ENCODE measurements at places on chromosomes 1 and 21.

DNA sequence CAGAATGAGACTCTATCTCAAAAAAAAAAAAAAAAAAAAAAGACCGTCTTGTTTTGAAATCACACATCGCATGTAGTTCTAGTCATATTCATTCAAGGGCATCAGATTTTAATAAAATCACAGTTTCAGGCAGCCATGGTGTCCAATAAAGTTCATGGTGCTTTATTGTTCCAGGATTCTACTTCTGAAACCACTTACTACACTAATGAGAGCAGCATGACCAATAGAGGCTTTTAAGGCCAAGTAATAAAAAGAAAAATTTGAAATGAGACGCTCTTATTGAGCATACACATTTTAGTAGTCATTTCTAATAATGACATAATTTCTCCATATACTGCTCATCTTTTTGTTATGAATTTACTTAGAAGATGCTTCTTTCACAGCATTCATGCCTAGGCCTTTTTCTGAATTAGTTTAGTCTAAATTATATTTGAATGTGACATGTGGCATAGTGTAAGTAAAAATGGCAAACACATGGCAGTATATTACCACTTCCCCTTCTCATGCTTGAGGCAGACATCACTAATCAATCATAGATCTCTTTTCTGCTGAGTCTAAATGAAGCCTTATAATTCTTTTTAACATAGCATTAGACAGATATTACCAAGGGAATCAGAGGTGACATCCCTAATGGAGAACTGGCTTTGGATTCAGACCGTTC is 18.5 kb downstream of the NTMT2 start:
- no peak for DNase-seq

DNA sequence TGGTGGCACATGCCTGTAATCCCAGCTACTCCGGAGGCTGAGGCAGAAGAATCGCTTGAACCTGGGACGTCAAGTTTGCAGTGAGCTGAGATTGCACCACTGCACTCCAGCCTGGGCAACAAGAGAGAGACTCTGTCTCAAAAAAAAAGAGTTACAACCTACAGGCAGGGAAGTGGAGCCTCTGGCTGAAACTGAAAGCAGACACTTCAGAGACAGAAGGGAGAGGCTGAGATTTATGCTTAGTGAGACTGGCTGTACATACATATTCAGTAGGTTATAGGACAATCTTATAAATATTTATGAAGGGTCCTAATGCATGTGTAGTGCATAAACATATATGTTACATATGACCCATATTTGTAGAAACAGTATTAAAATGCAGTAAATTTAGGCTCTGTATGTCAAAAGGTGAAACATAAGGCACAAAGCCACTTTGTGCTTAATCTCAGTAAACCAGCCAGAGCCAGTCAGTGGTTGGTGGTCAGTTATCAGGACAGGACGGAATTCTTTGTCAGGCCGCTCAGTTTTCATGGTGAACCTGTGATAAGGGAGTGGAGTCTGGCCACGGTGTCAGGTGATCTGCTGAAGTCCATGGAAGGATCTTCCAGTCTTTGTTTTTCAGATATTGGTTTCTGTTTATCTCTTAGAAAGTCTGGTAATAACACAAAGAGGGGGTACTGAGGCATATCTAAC is 13.7 kb downstream of the RHEX start:
- DNase-seq, result no peak

DNA sequence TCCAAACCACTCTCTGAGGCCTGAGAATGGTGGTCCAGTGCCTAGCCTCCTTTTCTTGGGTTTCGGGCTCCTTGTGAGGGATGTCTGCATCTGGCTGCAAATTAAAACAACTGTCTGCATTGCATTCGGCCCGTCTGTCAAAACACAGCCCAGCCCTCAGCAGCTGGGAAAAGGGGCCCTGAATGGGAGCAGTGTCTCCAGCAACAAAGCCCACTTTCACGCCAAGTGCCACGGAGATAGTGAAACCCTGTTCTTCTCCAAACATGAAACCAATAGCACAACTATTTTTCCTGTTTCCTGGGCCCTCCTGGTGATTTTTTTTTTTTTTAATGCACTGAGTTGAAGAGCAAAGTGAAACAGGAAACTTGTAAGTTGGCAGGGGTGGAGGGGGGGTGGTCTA is 138.4 kb downstream of the PLXNA2 start:
- DNase-seq, result no peak

DNA sequence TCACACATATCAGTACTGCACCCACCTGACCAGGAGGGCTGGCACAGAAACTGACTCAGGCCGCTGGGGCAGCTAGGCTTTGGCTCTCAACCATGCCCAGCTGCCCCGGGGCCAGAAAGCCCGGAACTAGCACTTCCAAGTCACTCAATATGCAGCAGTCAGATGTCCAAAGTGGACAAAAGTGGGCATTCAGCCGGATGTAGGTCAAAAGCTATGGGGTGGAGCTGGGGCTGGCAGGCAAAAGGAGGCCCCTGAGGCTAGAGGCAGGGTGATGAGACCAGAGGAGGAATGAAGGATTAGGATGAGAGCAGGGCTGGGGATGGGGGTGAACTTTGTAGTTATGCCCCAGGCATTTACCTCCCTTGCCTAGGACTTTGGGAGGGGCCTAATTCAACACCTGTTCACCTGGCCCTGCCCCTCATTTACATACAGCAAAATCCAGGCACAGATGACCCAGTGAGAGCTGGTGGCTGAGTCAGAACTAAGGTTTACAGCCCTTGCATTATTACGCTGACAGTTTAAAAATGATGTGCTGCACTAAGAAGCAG is 30.7 kb upstream of the EDN2 start:
- DNase-seq, result no peak

DNA sequence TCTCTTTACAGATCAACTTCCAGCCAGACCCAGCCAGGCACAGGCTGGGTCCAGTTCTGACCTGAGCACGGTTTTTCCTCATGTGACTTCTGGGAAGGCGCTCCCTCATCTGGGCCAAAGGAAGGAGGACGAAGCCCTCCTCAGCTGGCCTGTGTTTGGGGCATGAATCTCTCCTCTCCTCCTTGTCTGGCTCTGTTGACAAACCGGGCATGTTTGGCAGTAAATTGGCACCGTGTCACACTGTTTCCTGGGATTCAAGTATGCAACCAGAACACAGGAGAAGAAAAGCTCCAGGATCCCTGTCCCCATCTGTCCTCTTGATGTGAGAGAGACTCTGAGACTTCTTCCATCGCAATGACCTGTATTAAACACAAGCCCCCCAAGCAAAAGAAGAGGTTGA is 18.3 kb downstream of the NECAP2 start:
- no peak for DNase-seq

GRCh38 chr1:206590025-206590758 is 22.1 kb downstream of the EIF2D start:
- DNase-seq, result no peak

GRCh38 chr1:118989878-118990378 is 1.8 kb upstream of the TBX15 start:
- no peak for DNase-seq

GRCh38 chr1:167776616-167777268 is 55.0 kb downstream of the MPZL1 start:
- no peak for DNase-seq

DNA sequence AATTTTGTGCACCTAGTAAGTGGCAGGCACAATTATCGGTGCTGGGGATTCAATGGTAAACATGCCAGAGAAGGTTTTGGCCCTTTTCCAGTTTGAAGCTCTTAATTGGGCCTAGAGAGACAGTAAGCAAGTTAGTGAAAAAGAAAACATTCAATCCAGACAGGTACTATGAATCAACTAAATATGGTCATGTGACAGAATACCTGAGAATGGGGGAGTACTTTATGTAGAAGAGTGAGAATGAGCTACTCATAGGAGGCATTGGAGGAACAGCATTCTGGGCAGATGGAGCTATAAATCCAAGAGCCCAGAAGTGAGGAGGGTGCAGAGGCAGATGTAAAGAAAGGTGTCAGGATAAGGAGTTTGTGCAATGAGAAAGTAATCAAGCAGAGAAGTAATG is 1017.9 kb downstream of the ADGRL2 start:
- no peak for DNase-seq

- no peak for DNase-seq
These were observed 71.2 kb downstream of the GPR161 start for GRCh38 chr1:168065506-168065905.

DNA sequence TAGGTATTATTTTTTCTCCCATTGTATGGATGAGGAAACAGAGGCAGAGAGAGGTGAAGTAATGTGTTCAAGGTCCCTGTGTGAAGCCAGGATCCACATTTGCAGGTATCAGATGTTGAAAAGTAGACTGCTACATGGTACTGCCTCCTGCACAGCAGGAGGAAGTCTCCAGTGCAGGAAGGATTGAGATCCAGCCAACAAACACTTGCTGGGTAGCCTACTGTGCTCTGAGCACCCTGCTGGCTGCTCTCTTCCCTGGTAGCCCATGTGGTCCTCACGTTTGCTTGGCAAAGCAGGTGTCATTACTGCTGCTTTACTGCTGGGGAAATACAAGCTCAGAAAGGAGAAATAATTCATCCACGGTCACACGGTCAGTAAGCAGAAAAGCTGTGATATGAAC is 21.3 kb upstream of the GRIK3 start:
- no peak for DNase-seq

- DNase-seq, result no peak
These were observed 18.8 kb upstream of the HAX1 start for GRCh38 chr1:154253671-154254070.

- DNase-seq, result no peak
These were observed 54.9 kb downstream of the TMEM53 start for GRCh38 chr1:44619261-44619900.

GRCh38 chr1:116760487-116760886 is 6.3 kb downstream of the CD2 start:
- no peak for DNase-seq
